ENCODE measurements at places on chromosomes 2 and 18. TPM values are rescaled to one million over a fixed set of nuclear protein-coding genes. Genes with fewer than 3 reads are reported as not detected.

The DNAH7 gene
- 0.76 TPM for total RNA-seq

The CASP8 gene
- 40.0 TPM for total RNA-seq

The DSG4 gene
- total RNA-seq, result not detected

The ERMN gene
- total RNA-seq, result not detected

The CNDP1 gene
- total RNA-seq, result not detected

The BUB1 gene
- 46.1 TPM for total RNA-seq

The UGT1A1 gene
- total RNA-seq, result 0.71 TPM

The COL3A1 gene
- 0.27 TPM for total RNA-seq

The AQP12B gene
- not detected for total RNA-seq

The PLB1 gene
- 1.3 TPM for total RNA-seq

The CHRNA1 gene
- not detected for total RNA-seq

The CPO gene
- not detected for total RNA-seq

The PJVK gene
- total RNA-seq, result 1.7 TPM

The CNDP2 gene
- 99.2 TPM for total RNA-seq

The ABCA12 gene
- total RNA-seq, result 0.17 TPM

The POMC gene
- total RNA-seq, result not detected

The LRP1B gene
- total RNA-seq, result not detected

The SIX3 gene
- 0.57 TPM for total RNA-seq

The CABYR gene
- 11.3 TPM for total RNA-seq

The XIRP2 gene
- total RNA-seq, result not detected

The NT5C1B gene
- total RNA-seq, result not detected

The TFCP2L1 gene
- total RNA-seq, result 0.74 TPM

The PNPT1 gene
- 32.6 TPM for total RNA-seq

The PMAIP1 gene
- total RNA-seq, result 14.9 TPM

The MC2R gene
- not detected for total RNA-seq

The TSPYL6 gene
- not detected for total RNA-seq

The FSIP2 gene
- total RNA-seq, result not detected

The CEP76 gene
- 6.8 TPM for total RNA-seq

The PFN4 gene
- total RNA-seq, result 1.2 TPM

The TPO gene
- total RNA-seq, result 0.15 TPM

The RAB1A gene
- 208 TPM for total RNA-seq

The ANO7 gene
- 2.5 TPM for total RNA-seq

The CPLX4 gene
- total RNA-seq, result not detected

Measured in A549 treated with CpdA at 1 μM for 4 hours (cell line).